GM04504 (cell line): ENCODE measurements at places on chromosomes 1 and 21.

DNA sequence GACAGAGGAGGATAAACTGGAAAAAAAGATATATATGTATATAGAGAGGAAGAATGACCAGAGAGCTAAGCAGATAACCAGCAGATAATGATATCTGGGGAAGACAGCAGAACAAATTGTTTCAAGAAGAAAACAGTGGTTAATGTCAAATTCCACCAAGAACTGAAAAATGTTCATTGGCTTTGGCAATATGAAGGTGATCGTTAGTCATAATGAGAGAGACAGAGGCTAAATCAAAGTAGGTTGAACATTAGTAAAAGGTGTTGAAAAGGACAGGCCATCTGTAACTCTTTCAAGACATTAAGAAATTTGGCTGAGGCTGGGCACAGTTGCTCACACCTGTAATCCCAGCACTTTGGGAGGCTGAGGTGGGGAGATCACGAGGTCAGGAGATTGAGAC is 25.3 kb upstream of the CR2 start:
- no peak for DNase-seq

DNA sequence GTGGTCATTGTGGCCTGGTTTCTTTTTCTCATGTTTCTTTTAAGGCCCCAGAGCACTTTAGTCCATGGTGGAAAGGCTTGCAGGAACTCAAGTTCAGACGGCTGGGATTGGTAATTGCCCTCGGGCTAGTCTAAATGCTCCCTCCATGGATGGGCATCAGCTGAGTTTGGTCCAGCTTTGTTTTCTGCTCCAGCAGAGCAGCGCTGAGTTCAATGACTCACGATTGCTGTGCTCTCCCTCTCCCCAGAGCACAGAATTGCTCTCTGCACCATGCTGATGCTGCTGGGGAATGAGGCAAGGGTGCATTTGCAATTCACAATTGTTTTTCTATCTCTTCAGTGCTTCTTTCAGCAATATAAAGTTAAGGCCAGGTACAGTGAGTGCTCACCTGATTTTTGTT is 1.8 kb upstream of the OR2T6 start:
- DNase-seq: no peak

- DNase-seq: no peak
These were observed 14.3 kb upstream of the DR1 start for GRCh38 chr1:93331412-93331811.

GRCh38 chr1:200670242-200671118 is 773 bp upstream of the DDX59 start:
- no peak for DNase-seq

DNA sequence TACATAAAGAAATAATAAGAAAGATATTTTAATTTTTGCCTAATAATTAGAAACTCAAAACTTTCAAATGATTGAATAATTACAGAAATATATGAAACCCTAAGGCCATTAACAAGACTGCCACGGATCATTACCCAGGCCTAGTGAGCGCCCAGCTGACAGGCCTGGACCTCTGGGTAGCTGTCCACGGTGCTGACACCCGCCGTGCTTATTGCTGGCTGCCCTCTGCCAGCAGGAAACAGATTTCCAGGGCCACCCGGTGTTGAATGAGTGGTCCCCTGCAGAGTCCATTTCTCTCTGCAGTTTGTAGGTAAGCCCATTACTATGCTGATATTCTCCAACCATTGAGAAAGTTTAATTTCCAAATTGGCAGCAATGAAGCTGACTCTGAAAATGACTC is 254.4 kb upstream of the GJB5 start:
- no peak for DNase-seq

DNA sequence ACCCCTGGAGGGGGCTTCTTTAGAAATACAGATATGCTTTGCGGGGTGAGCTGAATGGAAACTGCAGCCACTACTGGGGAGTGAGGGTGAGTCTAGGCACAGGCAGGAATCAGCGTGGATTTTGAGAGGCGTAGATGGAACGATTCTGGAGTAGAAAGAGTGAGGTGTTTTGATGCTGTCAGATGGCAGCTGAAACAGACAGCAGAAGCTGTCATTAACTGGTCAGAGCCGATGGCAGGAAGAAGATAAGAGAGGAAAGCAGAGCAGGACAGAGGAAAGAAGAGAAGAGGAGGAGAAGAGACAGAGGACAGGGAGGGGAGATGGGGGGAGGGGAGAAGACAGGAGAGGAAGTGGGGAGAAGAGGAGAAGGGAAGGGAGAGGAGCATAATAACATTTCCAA is 138.5 kb downstream of the LRIG2 start:
- DNase-seq: no peak

GRCh38 chr1:61183471-61184039 is 101.2 kb downstream of the NFIA start:
- no peak for DNase-seq

- no peak for DNase-seq
These were observed 23.4 kb upstream of the PRRX1 start for GRCh38 chr1:170640581-170640980.

DNA sequence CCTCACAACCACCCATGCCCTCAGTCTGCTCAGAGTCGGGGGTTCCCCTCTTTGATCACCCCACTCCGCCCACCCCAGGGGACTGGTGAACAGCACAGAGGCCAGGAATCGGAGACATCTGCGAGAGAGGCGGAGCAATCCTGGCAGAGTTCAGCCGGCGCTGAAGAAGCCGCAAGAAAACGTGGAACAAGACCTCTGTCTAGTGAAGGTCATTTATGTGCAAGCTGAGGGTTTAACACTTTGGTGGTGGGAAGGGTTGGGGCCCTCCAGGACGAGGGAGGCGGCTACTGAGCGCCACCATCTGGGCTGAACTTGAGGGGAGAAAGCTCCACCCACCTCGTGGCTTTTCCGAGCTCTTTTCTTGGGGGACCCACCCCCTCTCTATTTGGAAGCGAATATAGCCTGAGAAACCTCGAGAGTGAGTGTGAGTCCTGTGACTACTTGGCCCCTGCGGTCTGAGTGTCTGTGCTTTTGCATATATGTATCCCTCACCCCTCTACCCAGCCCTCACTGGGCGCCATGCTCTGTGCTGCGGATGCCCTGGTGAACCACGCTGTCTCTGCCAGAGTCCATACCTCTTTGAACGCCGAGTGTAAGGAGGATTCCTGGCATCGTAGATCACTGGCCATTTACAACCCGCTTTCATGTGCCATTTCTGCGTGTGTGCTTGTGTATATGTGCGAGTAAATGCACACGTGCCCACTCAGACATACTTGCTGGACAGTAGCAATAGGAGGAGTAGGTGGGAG is 1.2 kb upstream of the EPHA10 start:
- no peak for DNase-seq

GRCh38 chr1:74480068-74480467 is 32.3 kb downstream of the LRRC53 start:
- DNase-seq: no peak

- DNase-seq: no peak
These were observed 15.3 kb downstream of the FAM151A start for GRCh38 chr1:54607821-54608565.

- no peak for DNase-seq
These were observed 59.1 kb downstream of the PRDM2 start for GRCh38 chr1:13759072-13759471.

DNA sequence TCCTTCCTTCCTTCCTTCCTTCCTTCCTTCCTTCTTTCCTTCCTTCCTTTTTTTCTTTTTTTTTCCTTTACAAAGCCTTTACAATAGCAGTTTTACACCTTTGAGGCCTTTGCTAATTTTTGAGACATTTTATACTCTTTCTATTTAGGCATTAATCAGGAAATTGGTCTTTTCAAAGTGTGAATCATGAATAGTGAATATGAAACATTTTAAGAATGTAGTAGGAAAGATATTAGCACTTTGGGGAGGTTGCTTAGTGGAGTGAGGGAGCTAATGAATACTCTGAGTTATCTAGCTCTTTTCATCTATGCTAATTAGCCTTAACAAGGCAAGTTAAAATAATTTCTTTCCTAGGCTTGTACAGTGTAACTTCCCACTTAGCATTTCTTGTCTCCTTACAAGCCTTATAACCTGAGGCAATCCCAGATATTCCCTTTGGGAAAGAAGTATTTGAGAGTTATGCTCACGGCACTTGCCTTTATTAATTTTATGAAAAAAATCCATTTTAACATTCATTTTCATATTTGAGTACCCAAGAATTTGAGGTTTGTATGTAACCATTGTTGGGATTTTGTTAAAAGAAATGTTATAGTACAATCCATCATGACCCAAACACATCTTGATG is 122.6 kb downstream of the NTNG1 start:
- no peak for DNase-seq

- DNase-seq: no peak
These were observed 64.6 kb downstream of the ERI3 start for GRCh38 chr1:44290250-44291094.

GRCh38 chr1:51518586-51519047 is 449 bp downstream of the EPS15 start:
- DNase-seq: no peak

- DNase-seq: no peak
These were observed 93.9 kb upstream of the CSF3R start for GRCh38 chr1:36576551-36577110.

DNA sequence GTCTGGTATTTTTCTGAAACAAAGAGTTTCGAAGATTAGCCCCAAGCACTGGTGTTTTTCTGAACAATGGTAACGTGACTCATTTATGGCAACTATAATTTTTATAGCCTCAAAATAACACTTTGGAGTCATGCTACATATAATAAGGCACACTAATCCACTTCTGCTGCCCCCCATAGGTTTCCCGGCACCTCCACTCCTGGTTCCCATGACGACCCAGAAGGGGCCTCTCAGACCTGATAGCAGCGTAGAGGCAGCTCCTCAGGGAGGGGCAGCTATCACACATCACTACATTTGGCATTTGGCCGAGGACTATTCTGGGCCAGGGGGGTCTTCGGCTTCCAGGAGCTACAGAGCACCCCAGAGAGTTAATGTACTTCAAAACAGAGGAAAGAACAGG is 23.3 kb downstream of the CAPN8 start:
- DNase-seq: no peak

GRCh38 chr1:24384251-24385090 is 29.1 kb downstream of the STPG1 start:
- DNase-seq: peak; percentile 44

GRCh38 chr1:8639148-8639547 is 178.3 kb downstream of the RERE start:
- no peak for DNase-seq

GRCh38 chr21:38721958-38722357 is 83.8 kb upstream of the ETS2 start:
- DNase-seq: no peak

DNA sequence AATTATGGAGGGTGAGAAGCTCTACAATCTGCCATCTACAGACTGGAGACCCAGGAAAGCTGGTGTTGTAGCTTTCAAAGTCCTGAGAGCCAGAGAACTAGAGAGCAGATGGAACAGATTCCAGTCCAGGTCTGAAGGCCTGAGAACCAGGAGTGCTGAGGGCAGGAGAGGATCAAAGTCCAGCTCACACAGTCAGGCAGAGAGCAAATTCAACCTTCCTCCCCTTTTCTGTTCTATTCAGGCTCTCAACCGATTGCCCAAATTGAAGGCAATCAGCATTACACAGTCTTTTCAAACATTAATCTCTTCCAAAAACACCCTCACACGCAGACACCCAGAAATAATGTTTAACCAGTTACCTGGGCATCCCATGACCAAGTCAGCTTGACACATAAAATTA is 2.5 kb upstream of the TMPRSS2 start:
- no peak for DNase-seq

- DNase-seq: no peak
These were observed 22.3 kb downstream of the ABCA4 start for GRCh38 chr1:94098585-94099111.

DNA sequence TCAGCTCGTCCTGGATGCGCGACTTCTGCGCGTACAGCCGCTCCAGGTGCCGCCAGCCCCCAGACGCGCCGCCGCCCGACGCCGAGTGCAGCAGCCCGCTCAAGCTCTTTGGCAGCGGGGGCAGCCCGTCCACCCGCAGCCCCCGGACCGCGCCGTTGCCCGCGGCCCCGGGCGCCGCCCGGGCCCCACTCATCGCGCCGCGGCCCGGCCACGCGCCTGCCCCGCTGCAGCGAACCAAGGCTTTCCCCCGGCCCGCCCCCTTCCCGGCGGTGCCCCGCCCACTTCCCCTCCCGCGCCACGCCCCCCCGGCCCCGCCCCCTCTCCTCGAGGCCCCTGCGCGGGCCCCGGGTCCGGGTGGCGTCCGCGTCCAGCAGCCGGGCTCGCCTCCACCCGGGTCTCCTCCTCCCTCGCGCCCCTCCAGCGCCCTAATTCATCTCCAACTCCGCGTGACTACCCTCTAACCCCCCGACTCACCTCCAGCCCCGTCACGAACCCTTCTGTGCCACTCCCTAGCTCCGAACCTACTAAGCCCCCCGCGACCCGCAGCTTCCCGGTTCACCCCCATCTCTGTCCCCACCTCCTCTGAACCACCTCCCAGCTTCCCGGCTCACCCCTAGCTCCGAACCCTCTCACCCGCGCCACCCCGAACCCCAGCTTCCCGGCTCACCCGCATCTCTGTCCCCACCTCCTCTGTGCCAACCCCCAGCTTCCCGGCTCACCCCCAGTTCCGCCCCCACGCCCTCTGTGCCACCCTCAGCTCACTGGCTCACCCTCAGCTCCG is at the start of gene FAM89A:
FAM89A (minus strand) TSS at position 236 of the 781 bp plus-strand sequence; CDS start at position 193, 43 bp downstream.
- DNase-seq: no peak

GRCh38 chr21:14630556-14631069 is 84.5 kb upstream of the SAMSN1 start:
- no peak for DNase-seq

DNA sequence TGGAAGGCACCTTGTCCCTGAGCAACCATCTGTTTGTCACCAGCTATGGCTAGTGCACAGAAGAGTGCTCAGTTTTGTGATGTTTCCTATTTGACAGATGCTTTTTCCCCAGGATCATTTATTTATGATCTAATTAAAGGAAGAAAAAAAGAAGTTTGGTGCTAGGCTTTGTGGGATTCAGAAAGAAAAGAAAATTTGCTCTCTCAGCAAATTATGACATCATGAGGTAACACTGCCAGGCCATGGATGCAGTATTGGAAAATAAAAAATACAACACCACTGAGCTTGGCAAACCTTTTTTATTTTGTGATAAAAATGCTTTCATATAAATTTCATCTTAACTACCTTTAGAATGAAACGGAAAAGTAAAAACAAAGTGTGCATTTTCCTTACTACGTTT is 15.5 kb upstream of the ADAM30 start:
- no peak for DNase-seq

- peak; percentile 26 for DNase-seq
These were observed 488 bp downstream of the SLC35D1 start for GRCh38 chr1:67053535-67053784.

GRCh38 chr1:41514381-41514780 is 29.9 kb upstream of the EDN2 start:
- DNase-seq: no peak

DNA sequence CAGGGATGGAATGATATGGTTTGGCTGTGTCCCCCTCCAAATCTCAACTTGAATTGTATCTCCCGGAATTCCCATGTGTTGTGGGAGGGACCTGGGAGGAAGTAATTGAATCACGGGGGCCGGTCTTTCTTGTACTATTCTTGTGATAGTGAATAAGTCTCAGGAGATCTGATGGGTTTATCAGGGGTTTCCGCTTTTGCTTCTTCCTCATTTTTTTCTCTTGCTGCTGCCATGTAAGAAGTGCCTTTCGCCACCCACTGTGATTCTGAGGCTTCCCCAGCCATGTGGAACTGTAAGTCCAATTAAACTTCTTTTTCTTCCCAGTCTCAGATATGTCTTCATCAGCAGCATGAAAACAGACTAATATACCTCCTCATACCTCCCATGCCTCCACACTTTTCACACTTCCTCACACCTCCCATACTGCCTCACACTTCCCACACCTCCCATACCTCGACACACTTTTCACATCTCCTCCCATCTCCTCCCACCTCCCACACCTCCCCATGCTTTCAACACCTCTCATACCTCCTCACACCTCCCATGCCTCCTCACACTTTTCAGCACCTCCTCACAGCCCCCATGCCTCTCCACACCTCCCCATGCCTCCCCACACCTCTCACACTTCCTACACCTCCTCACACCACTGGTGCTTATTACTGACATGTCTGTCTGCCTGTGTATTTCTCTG is 21.3 kb downstream of the GPR137B start:
- DNase-seq: no peak
